ENCODE measurements at places on chromosomes 3 and 15. TPM values are rescaled to one million over a fixed set of nuclear protein-coding genes. Genes with fewer than 3 reads are reported as not detected.

The PIK3CA gene
- total RNA-seq = 34.8 TPM

The ISG20 gene
- 206 TPM for total RNA-seq

The PRTG gene
- total RNA-seq = 0.16 TPM

The CISH gene
- total RNA-seq = 200 TPM

The FMN1 gene
- 0.47 TPM for total RNA-seq

DNA sequence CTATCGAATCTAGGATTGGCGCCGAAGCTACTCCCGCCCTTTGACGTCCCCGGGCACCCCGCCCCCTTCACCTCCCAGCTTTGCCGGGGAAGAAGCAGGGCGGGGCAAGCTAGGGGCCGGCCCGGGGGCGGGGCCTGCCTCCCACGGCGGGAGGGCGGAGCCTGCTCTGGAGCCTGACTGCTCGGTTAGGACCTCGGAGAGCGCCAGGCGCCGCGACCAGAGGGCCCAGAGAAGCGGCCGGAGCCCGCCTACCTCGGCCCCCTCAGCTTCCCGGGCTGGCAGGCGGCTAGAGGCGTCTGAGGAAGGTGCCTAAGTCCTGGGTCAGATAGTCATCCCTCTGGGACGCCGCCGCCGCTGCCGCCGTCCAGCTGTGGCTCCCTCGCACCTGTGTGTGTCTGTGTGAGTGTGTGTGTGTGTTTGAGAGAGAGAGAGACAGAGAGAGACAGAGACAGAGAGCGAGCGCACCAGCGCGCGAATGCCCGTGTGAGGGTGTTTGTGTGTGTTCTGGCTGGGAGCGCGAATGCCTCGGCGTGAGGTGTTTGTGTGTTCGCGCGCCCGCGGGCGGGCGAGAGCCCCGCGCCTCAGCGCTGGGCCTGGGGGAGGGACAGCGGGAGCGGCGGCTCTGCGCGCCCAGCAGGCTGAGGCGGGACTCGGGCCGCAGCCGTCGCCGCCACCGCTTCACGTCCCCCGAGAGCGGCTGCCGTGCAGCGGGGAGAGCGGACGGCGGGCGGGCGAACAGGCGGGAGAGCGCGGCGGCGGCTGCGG, at the start of gene STXBP5L:
STXBP5L (plus strand) TSS at position 176 of the 765 bp plus-strand sequence. CDS start 1,374 bp downstream, outside the sequence.
- DNase-seq = peak; percentile 7
- peaks cover 4% of the 10 kb centered on the region for H3K4me1 ChIP-seq
- no peak within 1 kb of the TSS for H3K27ac ChIP-seq
- peaks cover 24% of the 10 kb centered on the region for H3K27me3 ChIP-seq
- no peaks in the 10 kb centered on the region for H3K36me3 ChIP-seq
- H3K4me3 ChIP-seq = no peak within 1 kb of the TSS

DNA sequence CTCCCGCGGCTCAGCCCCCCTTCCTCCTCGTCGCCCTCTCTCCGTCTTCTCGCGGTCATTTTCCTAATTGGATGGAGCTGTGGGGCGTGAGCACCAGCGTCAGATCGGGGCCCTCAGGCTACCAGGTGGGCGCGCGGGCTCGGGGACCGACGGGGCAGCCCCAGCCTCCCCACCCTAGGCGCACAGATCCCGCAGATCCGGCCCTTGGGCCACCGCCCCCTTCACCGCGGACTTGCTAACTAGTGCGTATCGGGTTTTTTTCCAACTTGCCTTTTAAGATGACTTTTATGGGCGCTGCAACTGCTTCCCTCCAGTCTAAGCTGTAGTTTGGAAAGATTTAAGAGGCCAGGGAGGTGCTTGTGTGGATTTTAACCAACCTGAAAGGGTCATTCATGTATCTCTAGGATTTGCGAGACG, 1.3 kb downstream of the ZNF710 start:
- DNase-seq = no peak
- no peaks in the 10 kb centered on the region for H3K27me3 ChIP-seq
- H3K36me3 ChIP-seq = no peaks in the 10 kb centered on the region
- H3K4me3 ChIP-seq = peak overlapping the region; percentile 62
- H3K4me1 ChIP-seq = peaks cover 20% of the 10 kb centered on the region

DNA sequence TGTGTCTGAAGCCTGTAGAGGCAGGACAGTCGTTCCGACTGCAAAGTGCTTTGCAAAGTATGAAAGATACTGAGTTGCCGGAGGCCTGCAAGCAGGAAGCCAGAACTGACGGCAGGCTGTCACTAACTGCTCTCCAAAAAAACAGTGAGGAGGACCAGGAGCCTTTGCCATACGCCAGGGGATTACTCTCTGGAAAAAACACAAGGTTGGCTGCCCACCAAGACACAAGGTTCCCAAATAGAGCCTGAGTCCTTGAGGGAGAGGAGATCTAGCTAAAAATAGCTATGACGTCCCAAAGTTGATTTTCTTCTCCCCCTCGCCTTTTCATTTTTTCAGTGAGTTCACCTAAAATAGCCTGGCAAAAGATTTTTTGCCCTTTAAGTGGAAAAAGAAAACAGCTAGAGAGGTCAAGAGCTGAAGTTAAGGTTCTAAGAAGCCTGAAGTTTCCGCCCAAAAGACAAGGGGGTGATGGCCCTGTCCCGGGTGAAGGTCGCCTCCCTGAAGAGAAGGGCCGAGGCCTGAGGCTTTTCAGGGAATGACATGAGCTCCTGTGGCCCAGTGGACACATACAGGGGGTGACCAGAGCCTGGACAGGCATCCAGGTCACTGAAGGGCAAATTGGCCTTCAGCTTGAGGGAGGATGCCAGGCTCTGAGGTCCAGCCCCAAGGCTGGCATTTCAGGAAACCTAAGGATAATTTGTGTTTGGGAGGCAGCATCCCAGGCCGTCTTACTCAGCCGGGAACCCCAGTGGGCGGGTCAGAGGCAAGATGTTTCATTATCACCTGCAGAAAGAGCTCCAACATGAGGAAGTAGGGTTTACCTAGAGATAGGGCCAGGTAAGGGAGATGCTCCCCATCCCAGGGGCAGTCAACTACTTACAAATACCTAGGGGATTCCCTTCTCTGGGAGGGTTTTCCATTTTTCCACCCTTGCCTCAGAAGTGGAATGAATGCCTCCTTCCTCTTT, 44.9 kb upstream of the DGKG start:
- H3K4me3 ChIP-seq = no peak overlapping the region
- H3K27ac ChIP-seq = no peak overlapping the region
- H3K36me3 ChIP-seq = no peaks in the 10 kb centered on the region
- H3K27me3 ChIP-seq = no peaks in the 10 kb centered on the region

DNA sequence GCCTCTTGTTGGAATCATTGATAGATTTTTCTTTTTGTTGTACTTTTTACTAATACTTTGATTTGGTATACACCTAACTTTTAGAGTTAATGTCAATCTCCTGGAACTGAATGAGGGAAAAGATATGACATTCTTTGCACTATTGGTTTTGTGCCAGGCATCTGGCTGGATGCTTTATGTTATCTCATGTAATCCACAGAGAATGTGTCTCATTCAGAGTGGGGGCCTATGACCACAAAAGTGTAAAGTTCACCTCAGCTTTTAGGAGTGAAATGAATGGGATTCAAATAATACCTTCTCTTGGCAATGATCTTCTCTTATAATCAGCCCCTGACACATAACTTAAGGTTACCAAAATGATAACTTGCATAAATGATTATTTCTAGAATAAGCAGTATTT, 329.1 kb upstream of the ROPN1 start:
- DNase-seq = no peak
- H3K4me1 ChIP-seq = no peaks in the 10 kb centered on the region
- H3K27ac ChIP-seq = no peak overlapping the region
- H3K4me3 ChIP-seq = no peak overlapping the region
- no peaks in the 10 kb centered on the region for H3K36me3 ChIP-seq
- no peaks in the 10 kb centered on the region for H3K27me3 ChIP-seq

DNA sequence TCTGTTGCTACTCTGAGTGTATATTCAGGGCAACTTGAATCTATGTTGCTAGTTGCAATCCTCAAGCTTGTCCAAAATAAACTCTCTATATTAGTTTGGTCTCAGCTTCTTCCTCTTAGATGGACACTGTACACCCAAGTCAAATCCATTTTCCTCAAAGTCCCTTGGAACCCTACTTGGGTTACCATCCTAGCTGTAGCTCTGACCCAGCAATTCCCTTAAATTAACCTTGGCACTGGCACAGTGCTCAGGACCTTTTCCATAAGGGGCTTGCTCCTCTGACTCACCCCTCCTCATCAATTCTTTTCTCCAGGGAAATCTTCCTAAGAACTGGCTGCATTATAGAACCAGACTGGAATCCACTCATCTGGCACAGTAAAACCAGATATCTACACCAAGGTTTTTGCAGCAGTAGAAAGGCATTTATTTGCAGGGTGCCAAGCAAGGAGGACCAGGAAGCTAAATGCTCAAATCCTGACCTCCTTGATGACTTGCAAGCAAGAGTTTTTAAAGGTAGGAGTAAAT, 44.9 kb upstream of the B3GALNT1 start:
- no peaks in the 10 kb centered on the region for H3K4me1 ChIP-seq
- H3K27ac ChIP-seq = no peak overlapping the region
- no peak overlapping the region for H3K4me3 ChIP-seq
- H3K27me3 ChIP-seq = no peaks in the 10 kb centered on the region
- DNase-seq = no peak
- no peaks in the 10 kb centered on the region for H3K36me3 ChIP-seq

DNA sequence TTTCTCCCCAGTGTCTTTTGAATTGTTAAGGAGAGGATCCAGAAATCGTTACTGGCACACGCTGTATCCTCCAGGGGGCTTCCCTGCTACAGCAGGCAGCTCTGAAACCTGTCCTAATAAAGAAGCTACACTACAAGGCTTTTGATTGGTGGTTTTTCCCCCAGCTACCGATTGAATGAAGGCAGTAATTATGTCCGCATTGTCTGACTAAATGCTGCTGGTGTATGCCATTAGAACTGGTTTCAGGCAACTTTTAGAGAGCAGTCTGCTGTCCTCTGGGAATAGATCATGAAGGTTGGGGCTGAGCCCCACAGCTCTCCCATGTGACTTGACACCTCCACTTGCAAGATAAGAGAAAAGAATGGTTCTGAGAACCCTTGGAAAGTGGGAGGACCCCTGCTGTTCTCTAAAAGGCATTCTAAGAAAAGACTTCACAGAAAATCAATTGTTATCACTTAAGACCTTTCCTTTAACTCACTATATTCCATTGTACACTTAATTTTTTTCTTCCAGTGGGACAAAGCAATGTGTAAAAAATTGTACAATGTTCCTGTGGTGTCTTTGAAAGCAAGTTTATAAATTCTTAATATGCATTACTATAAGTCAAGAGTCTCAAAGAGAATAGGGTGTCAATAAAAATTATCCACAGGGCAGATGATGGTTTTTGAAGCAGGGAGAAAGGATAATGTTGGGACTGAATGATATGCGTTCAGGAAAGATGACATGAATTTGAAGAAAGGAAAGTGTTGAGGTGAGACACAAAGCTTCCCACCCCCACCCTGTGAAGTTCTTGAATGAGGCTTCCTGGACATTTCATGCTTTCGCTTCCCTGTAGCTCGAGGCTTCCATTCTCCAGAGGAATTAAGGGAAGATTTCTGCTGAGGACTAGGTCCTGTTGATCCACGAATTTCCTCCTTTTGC, 53.0 kb upstream of the DAZL start:
- DNase-seq = no peak
- H3K27me3 ChIP-seq = no peaks in the 10 kb centered on the region
- H3K36me3 ChIP-seq = no peaks in the 10 kb centered on the region
- H3K4me1 ChIP-seq = no peaks in the 10 kb centered on the region
- no peak overlapping the region for H3K27ac ChIP-seq

- no peak for DNase-seq
- H3K4me3 ChIP-seq = no peak overlapping the region
- H3K27ac ChIP-seq = no peak overlapping the region
- H3K4me1 ChIP-seq = no peaks in the 10 kb centered on the region
Observed at GRCh38 chr15:50227076-50227475, 38.5 kb downstream of the HDC start.

GRCh38 chr15:73023071-73023470, 29.2 kb upstream of the NEO1 start:
- H3K4me1 ChIP-seq = no peaks in the 10 kb centered on the region
- no peak overlapping the region for H3K4me3 ChIP-seq
- H3K27me3 ChIP-seq = peaks cover 24% of the 10 kb centered on the region
- no peak for DNase-seq
- no peaks in the 10 kb centered on the region for H3K36me3 ChIP-seq

Data from T-cell (primary cell).